Suprapubic skin (tissue), 4 donors: ENCODE measurements at places on chromosomes 12 and 14. TPM values are rescaled to one million over a fixed set of nuclear protein-coding genes. Genes with fewer than 3 reads are reported as not detected.

MANSC4 gene
- total RNA-seq: not detected

SPX gene
- not detected for total RNA-seq

DAZAP2 gene
- total RNA-seq: 237 TPM

DNA sequence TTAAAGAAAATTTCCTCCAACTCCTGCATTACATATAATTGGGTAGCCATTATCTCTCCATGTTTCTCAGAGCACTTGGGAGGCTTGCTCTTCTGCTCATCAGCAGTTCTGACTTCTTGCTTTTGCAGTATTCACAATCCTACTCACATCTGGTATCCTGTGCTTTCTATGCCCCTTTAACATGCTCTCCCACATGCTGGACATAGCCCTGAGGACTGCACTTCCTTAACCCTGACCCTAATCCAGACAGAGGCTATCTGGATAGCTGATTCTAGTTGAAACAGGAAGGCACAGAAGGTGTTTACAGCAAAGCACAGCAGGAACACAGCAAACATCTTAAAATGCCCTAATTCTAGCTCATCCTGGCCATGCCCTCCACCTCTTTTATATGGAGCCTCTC, 7.3 kb upstream of the CMAS start:
- no peaks in the 10 kb centered on the region for H3K36me3 ChIP-seq
- no peak overlapping the region for H3K4me3 ChIP-seq
- H3K4me1 ChIP-seq: no peaks in the 10 kb centered on the region
- DNase-seq: no peak
- H3K27me3 ChIP-seq: no peaks in the 10 kb centered on the region

DNA sequence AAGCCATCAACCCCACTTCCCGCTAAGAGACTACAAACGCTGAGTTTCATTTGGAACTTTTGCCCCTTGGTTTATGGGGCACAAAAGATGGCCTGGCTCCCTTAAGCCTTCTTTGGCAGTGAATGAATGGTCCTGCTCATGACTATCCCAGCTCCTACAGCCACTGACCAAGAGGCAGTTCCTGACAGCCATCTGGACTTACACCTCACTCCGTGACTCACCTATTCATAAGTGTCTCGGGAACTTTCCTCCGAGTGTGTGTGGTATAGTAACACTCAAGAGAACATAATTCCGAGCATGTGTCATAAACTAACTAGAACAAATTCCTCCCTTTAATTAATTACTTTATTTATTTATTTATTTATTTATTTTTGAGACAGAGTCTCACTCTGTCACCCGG, 51.9 kb upstream of the NUDT4 start:
- no peak for DNase-seq
- no peak overlapping the region for H3K27ac ChIP-seq
- no peaks in the 10 kb centered on the region for H3K27me3 ChIP-seq

GRCh38 chr12:57770734-57771133, 1.2 kb downstream of the METTL1 start:
- H3K4me3 ChIP-seq: no peak overlapping the region
- H3K36me3 ChIP-seq: peaks cover 25% of the 10 kb centered on the region
- no peak overlapping the region for H3K27ac ChIP-seq
- peaks cover 37% of the 10 kb centered on the region for H3K4me1 ChIP-seq
- H3K27me3 ChIP-seq: peaks cover 11% of the 10 kb centered on the region
- DNase-seq: no peak

- no peaks in the 10 kb centered on the region for H3K36me3 ChIP-seq
- no peak overlapping the region for H3K27ac ChIP-seq
- no peak overlapping the region for H3K4me3 ChIP-seq
- no peaks in the 10 kb centered on the region for H3K27me3 ChIP-seq
- H3K4me1 ChIP-seq: no peaks in the 10 kb centered on the region
- DNase-seq: no peak
Measured at GRCh38 chr12:84785281-84785680, 127.3 kb downstream of the SLC6A15 start.

- peaks cover 8% of the 10 kb centered on the region for H3K36me3 ChIP-seq
- peaks cover 22% of the 10 kb centered on the region for H3K4me1 ChIP-seq
- no peak overlapping the region for H3K4me3 ChIP-seq
- DNase-seq: no peak
Measured at GRCh38 chr12:120799243-120800045, 73.8 kb downstream of the ACADS start.

GRCh38 chr14:103527408-103528145, 1.4 kb upstream of the TRMT61A start:
- H3K27ac ChIP-seq: peak overlapping the region; percentile 92
- no peaks in the 10 kb centered on the region for H3K27me3 ChIP-seq
- H3K4me3 ChIP-seq: peak overlapping the region; percentile 75
- no peak for DNase-seq

GRCh38 chr14:50344116-50344775, 32.1 kb downstream of the DMAC2L start:
- H3K4me3 ChIP-seq: no peak overlapping the region
- no peak overlapping the region for H3K27ac ChIP-seq
- no peak for DNase-seq
- peaks cover 42% of the 10 kb centered on the region for H3K4me1 ChIP-seq

GRCh38 chr12:108123402-108123801, 5.7 kb upstream of the WSCD2 start:
- no peak overlapping the region for H3K4me3 ChIP-seq
- DNase-seq: no peak
- peaks cover 4% of the 10 kb centered on the region for H3K4me1 ChIP-seq
- no peak overlapping the region for H3K27ac ChIP-seq

DNA sequence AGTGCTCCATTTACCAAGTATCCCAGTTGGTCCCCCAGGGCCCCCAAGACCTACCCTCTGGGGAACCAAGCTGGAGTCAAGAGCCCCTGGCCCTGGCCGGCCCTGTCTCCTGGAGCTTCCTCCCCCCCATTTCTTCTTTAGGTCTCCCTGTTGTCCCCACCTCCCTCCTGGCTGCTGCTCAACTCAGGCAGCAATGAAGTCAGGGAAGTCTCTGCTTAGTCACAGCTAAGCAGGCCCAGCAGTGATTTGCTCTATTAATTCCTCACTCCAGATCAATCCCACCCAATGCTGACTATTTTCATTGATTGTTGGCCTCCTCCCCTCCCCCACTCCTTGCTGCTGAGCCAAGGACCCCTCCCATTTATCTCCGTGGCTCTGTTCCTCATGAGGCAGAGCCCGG, 28.3 kb downstream of the VSX2 start:
- no peak for DNase-seq
- H3K4me3 ChIP-seq: no peak overlapping the region
- H3K4me1 ChIP-seq: no peaks in the 10 kb centered on the region
- H3K27me3 ChIP-seq: no peaks in the 10 kb centered on the region
- H3K36me3 ChIP-seq: no peaks in the 10 kb centered on the region
- H3K27ac ChIP-seq: no peak overlapping the region

DNA sequence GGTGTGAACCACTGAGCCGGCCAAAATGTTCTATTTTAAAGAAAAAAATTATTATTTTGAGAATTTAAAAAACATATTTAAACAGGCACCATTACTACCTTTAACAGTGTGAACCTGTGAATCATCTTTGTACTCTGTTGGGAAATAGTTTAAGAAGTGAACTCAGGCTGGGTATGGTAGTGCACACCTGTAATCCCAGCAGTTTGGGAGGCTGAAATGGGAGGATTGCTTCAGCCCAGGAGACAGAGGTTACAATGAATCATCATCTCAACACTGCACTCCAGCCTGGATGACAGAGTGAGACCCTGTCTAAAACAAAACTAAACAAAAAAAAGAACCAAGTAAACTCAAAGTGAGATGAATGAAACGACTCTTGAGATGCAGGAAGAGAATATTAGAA, 3.1 kb upstream of the WDR89 start:
- H3K36me3 ChIP-seq: no peaks in the 10 kb centered on the region
- DNase-seq: no peak
- no peak overlapping the region for H3K4me3 ChIP-seq
- H3K27ac ChIP-seq: no peak overlapping the region
- no peaks in the 10 kb centered on the region for H3K27me3 ChIP-seq

- H3K4me1 ChIP-seq: peaks cover 8% of the 10 kb centered on the region
- DNase-seq: no peak
- no peaks in the 10 kb centered on the region for H3K27me3 ChIP-seq
- H3K4me3 ChIP-seq: no peak overlapping the region
- H3K36me3 ChIP-seq: no peaks in the 10 kb centered on the region
- H3K27ac ChIP-seq: no peak overlapping the region
Measured at GRCh38 chr12:57031138-57031725, 14.9 kb upstream of the TAC3 start.

DNA sequence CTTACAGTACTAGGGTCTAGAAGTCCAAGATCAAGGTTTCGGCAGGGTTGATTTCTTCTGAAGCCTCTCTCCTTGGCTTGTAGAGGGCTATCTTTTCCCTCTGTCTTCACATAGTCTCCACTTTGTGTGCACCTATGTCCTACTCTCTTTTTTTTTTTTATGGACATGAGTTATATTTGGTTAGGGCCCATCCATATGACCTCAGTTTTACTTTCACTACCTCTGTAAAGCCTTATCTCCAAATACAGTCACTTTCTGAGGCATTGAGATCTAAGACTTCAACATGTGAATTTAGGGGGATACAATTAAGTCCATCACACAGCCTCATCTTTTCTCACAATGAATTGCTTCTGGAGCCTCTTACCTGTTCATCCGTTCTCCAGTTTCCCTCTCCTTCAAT, 5.9 kb upstream of the SPTB start:
- H3K27me3 ChIP-seq: peaks cover 9% of the 10 kb centered on the region

GRCh38 chr12:7439579-7440505, 4.1 kb downstream of the CD163L1 start:
- H3K36me3 ChIP-seq: no peaks in the 10 kb centered on the region
- H3K27me3 ChIP-seq: peaks cover 21% of the 10 kb centered on the region
- DNase-seq: no peak

DNA sequence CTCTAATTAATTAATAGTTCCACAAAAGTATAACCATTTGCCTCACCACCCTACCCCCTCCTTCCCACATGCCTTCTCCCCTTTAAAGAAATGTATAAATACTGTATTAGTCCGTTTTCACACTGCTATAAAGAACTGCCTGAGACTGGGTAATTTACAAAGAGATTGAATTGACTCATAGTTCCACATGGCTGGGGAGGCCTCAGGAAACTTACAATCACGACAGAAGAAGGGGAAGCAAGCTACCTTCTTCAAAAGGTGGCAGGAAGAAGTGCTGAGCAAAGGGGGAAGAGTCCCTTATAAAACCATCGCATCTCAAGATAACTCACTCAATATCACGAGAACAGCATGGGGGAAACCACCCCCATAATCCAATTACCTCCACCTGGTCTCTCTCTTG, 8.2 kb upstream of the RESF1 start:
- no peaks in the 10 kb centered on the region for H3K4me1 ChIP-seq
- DNase-seq: no peak
- no peaks in the 10 kb centered on the region for H3K36me3 ChIP-seq
- no peak overlapping the region for H3K27ac ChIP-seq
- no peaks in the 10 kb centered on the region for H3K27me3 ChIP-seq
- no peak overlapping the region for H3K4me3 ChIP-seq

GRCh38 chr12:75820848-75821578, 210.6 kb downstream of the PHLDA1 start:
- no peaks in the 10 kb centered on the region for H3K4me1 ChIP-seq
- no peaks in the 10 kb centered on the region for H3K27me3 ChIP-seq
- DNase-seq: peak; percentile 71
- H3K4me3 ChIP-seq: no peak overlapping the region
- no peaks in the 10 kb centered on the region for H3K36me3 ChIP-seq
